CD4-positive, alpha-beta T cell treated with Interleukin-12 subunit alpha and Interleukin-12 subunit beta, for 1 hour (primary cell): ENCODE measurements at places on chromosomes 3 and 15.

DNA sequence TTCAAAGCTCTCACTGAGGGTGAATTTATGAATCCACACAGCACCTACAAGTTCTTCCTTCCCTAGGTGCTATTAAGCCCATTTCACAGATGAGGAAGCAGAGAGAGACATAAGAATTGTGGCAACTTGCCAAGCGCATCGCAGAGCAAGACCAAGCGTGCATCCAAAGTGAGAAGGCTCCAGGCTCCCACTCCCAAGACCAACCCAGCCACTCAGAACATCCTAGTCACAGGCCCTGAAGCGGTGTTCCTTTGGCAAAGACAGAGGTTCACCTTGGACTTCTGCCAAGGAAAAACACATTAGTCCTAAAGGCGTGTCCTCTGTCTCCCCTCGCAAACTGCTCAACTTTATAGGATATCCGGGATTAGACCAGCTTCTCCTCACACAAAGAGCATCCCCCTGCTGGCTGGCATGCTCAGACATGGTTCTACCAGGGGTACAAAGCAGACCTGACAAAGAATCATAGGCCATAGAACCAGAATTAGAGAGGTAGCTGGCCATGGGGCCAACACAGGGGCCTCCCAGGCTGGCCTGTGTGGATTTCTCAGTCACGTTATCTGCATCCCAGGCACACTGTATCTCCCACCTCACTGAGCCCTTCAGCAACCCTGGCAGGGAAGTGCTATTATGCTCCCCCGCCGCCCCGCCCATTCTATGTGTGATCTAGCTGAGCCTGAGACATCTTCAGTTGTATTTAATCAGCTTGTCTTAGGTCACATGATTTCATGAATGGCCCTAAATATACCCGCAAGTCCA is 160.2 kb downstream of the FOXP1 start:
- no peak for DNase-seq

DNA sequence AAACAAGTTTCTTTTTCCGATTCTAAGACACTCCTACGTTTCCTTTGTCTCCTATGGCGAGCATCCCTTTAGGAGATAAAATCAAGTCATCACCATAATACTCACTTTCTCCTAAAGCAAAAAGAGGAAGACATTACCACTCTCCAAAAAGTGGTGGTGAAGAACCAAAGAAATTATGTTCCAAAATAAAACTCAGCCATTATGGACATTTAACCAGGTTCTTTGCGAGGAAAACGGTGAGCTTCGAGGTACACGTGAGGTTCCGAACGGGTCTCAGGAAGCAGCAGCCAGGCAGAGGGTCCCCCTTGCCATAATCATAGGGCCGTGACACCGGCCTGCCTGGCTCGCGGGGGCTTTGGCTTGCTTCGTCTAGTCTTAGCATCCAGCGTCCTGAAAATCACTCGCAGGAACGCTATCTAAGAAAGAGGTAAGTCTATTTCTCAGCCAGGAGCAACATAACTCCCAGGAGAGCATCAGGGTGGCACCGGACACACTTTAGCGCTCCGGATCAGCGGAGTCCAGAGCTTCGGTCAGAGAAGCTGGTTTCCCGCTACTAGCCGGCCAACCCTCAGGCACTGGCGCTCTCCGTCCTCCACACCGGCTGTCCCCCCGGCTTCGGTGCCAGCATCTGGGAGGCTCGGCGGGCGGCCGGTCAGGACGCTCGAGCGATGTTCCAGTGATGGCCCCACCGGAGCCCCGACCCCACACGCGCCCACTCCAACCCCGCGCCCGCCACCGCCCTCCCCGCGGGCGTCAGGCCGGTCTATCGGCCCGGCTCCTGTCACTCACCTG is 581 bp downstream of the IP6K1 start:
- peak; percentile 34 for DNase-seq

GRCh38 chr3:8840556-8840955 is 71.1 kb upstream of the OXTR start:
- DNase-seq, result no peak

DNA sequence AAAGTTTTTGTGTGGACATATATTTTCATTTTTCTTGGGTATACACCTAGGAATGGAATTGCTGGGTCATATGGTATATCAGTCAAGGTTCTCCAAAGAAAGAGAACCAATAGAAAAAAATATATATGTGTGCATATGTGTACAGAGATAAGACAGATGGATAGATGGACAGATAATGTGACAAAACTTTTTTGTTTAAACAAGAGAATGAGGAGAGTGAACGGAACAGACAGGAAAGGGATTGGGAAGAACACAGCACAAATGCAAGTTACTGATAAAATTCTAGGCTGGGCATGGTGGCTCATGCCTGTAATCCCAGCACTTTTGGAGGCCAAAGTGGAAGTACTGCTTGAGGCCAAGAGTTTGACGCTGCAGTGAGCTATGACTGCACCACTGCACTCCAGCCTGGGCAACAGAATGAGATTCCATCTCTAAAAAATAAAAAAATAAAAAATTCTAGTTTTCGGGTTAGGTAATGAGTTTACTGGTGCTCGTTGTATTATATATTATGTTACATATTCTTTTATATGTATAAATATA is 50.0 kb downstream of the HSPBAP1 start:
- DNase-seq, result no peak

GRCh38 chr15:85753791-85754452 is 40.8 kb downstream of the KLHL25 start:
- DNase-seq, result no peak

- DNase-seq, result no peak
These were observed 65.0 kb upstream of the ATP2B2 start for GRCh38 chr3:10570196-10570946.

GRCh38 chr3:139448104-139448503 is 28.2 kb downstream of the RBP2 start:
- DNase-seq, result no peak

- DNase-seq, result no peak
These were observed 33.8 kb downstream of the EFL1 start for GRCh38 chr15:82228750-82229149.

GRCh38 chr3:135097276-135097946 is 302.4 kb downstream of the EPHB1 start:
- DNase-seq, result no peak

DNA sequence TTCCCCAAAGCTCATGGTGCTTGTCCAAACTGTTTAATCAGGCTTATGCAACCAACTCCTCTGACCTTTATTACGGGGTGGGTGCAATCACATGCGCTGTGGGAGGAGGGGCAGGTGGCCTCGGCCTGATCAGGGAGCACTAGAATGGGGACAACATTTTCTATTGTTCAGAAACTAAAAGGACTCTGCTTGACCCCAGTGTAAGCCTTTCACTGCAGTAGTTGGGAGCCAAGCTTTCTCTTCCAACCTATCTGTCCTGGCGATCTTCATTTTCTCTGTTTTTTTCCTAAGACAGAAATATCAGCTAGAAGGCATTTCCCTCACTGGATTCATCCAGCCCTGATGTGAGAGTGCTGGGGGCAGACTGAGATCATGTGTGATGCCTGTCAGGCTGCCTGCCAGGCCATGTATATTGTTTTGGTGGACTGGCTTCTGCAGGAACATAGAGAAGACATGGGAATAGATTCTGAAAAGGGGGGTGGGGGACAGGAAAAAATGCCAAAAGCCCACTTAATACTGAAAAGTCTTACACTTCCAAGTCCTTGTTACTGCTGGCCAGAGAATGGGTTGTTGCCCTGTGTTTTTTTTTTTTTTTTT is 627.0 kb upstream of the TBL1XR1 start:
- no peak for DNase-seq

DNA sequence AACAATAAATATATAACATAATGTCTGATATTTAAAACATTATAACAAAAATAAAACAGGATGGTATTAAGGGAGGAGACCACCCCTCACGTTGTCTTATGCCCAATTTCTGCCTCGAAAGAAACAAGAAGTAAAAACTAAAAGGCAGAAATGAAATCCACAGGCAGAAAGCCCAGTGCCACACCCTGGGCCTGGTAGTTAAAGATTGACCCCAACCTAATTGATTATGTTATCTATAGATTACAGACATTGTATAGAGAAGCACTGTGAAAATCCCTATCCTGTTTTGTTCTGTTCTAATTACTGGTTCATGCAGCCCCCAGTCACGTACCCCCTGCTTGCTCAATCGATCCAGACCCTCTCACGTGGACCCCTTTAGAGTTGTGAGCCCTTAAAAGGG is 22.3 kb upstream of the ACP3 start:
- DNase-seq, result no peak

DNA sequence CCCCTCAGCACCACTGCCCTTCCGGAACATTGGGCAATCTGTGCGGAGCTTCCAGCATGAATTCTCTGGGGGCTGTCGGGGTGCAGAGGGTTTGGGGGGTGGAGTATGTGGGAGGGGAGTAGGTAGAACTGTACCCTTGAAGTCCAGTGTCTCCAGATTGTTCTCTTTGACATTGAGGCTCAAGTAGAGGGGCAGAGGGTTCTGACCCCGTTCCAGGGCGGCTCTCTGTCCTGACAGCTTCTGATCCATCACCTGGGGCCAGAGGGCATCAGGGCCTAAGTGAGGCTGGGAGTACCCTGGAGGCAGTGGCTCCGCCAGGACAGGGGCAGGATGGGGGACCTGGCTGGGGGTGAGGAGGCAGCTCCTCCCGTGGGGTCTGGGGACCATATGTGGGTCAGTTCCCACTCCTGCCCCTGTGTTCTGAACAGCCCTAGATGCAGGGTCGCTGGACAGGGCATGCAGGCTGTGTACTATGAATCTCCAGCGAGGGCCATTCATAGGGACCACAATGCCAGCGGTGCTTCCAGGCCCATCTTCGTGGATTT is 22.1 kb downstream of the PLA2G4D start:
- DNase-seq, result no peak

- no peak for DNase-seq
These were observed 92.2 kb downstream of the CMSS1 start for GRCh38 chr3:99909714-99910495.

GRCh38 chr3:42739401-42740158 is 33.5 kb downstream of the CCDC13 start:
- DNase-seq, result no peak

- no peak for DNase-seq
These were observed 23.0 kb upstream of the MUC20 start for GRCh38 chr3:195697582-195698324.

DNA sequence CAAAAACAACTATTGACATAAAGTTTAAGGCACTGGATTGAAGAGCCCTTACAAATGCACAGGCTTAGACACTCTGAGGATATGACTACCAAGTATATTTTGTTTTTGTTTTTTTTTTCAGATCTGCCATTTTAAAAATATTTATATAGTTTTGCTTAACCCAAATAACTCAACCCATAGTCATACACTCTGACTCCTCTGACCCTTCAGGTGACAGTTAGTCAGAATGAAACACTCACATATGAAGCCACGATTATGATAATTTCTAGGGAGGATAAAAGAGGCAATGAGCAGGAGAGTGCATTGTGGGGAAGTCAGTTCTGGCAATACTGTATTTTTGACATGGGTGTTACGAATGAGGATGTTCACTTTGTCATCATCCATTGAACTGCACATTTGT is 774.7 kb downstream of the MECOM start:
- no peak for DNase-seq

- DNase-seq, result no peak
These were observed 165.0 kb upstream of the TLE3 start for GRCh38 chr15:70262591-70263274.

DNA sequence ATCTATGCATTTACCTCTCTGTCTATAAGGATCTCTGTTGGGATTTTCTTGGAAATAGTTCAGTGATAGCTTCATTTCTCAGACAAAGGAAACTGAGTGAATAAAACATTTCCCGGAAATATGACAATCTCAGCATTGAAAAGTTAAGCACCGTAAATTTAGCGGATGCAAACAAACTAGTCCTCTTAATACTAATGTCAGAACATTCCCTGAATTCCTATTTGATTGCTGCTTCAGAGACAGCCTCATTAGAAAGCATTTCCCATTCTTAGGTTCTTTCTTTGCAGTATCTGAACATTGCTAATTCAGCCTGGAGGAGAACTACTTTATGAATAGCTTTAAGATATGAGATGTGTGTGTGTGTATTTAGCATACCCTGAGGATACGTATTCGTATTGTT is 101.3 kb downstream of the NR2F2 start:
- DNase-seq, result no peak

DNA sequence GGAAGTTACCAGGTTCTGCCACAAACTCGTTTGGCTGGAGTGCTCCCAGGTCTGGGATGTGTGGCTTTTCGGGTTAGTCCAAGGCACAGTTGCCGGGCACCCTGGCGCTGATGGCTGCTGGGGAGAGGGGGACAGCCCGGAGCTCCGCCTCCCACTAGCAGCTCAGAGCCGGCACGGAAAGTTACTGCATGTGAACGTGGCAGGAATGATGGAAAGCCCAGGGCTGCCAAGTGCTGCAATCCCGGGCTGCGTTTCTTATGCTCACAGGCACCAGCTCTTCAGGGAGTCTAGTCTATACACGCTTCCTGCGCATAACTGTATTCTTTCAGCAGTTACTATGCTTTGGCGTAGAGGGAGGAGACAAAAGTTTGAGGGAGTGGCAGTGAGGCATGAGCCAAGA is 141.8 kb upstream of the ICE2 start:
- DNase-seq, result no peak

DNA sequence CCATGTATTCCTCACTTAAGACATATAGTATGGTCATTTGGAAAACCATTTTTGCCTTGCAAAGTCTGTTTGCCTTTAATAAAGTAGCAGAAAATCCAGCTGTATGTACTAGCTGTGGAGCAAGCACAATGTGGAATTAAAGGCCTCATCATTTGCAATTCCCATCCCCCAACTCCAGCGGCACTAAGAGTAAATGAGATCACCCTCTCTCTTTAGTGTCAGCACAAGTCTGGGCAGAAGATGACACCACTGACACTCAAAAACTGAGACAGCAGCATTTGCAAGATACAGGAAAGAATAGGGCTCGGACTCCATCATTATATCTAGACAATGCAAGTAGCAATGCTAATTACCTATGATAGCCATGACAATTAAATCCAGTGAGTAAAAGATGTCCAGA is 24.7 kb upstream of the DYNC1LI1 start:
- DNase-seq, result no peak

DNA sequence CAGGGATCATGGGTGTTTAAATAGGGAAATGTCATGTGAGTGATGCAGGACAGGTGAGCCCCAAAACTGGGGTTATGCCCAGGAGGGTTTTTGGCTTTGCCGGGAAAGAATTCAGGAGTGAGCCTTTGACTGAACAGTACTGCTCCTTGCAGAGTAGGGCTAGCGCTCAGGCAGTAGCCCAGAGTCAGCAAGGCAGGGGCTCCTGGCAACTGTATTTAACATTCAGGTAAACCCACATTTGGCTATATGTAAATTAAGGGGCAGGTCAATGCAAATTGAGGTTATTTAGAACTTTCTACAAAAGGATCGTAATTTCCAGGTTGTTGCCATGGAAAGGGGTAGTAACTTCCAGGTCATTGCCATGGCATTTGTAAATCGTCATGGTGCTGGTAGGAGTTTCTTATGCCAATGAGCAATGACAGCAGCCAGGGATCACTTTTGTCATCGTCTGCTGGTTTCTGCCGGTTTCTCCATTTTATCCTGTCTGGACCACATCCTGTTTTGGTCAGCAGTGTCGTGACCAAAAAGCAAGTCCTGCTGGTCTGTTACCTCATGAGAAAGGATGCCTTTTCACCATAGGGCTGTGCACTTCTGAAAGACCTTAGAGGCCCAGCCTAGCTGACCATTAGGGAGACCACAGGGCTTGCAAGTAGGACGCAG is 24.3 kb downstream of the MTHFS start:
- peak; percentile 52 for DNase-seq
